ENCODE measurements at places on chromosomes 7 and 10.

GRCh38 chr7:37916673-37917660 is at the start of gene SFRP4:
Gene SFRP4, minus strand, starts transcription at chr7:37916817. Its CDS starts 280 bp downstream, at chr7:37916537.
- no peak for DNase-seq

DNA sequence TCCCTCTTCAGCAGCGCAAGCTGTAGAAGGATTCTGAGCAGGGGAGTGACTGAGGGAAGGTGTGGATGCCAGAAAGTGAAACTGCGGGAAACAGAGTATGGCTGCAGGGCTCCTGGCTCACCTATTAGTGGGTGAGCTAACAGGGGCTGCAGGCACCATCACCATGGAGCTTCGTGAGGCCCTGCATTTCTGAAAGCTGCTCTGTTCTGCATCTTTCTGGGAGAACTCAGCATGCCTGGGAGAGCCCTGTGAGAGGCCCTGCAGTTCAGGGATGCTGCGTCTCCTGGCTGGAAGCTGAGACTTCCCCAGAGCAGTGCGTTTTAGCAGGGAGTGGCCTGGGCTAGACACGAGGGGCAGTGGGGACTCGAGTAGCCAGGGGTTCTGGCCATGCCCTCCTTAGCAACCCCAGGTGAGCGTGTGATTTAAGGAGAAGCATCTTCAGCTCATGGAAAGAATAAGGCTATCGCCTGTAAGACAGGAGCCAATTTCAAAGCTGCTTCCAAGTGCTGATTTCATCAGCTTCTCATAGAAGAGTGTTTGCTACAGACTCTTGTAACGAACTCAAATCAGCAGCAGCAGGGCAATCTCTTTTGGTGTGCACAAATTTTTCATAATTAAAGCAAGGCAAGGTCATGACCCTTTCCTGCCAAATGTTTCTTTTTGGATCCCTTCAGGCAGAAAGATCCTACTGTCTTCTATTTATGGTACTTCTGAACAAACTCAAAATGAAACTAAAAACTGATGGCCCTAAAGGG is 293.6 kb upstream of the ZNF32 start:
- DNase-seq: no peak

DNA sequence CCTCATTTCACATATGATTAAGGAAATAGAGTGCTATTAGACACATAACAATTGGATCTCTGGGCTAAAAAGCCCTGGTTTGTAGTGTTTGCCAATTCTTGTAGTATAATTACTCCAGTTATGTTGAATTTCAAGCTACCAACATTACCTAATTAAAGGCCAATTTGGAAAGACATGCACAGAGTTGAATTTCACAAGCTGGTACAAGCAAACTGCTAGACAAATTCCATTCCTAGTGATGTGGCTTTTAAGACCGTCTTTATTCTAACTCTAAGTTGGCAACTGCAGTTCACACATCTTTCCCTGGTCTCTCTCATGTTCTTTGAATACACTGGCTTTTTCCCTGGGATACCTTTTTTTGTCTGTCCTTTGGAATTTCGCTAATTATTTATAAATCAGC is 384.1 kb upstream of the CNTNAP2 start:
- DNase-seq: no peak

GRCh38 chr7:141754939-141755338 is 9.0 kb upstream of the TAS2R3 start:
- no peak for DNase-seq

DNA sequence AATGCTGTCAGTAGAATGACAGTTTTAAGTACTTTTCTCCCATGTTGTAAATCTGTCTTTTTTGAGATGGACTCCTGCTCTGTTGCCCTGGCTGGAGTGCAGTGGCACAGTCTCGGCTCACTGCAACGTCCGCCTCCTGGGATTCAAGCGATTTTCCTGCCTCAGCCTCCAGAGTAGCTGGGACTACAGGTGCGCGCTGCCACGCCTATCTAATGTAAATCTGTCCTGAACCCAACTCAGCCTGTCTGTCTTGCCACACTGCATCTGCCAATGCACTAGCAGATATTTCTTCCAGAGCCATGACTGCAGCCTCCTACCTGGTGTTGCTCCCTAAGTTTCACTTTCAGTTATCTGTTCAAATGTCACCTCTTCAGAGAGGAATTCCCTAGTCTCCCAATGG is 264.1 kb downstream of the PHF14 start:
- DNase-seq: no peak

GRCh38 chr10:110241841-110242240 is 34.4 kb downstream of the MXI1 start:
- no peak for DNase-seq

- DNase-seq: no peak
Measured at GRCh38 chr10:94316560-94316959, 46.2 kb downstream of the NOC3L start.

GRCh38 chr10:129524936-129525335 is 57.9 kb downstream of the MGMT start:
- no peak for DNase-seq

DNA sequence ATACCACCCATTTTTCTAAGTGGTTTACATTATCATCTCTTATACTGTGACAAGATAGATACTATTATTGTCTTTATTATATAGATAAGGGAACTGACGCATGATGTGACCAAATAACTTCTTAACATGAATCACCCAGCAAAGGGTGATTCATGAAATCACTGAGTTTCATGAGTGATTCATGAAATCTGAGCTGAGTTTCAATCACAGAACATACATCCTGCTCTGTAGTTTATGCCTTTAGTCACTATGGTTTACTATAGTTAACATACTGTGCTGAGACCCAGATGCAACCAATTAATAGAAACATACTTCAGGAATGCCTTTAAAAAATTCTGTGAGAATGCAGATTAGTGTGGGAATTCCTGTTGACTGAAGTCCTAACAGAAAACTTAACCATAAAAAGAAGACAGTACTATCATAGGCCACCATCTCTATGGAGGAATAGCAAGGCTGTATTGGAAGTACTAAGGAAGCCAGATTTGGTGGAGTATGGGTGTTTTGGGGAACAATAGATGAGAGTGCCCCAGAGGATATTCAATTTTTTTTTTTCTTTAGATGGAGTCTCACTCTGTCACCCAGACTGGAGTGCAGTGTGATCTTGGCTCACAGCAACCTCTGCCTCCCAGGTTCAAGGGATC is 43.1 kb upstream of the SEMA3A start:
- DNase-seq: no peak

GRCh38 chr7:158824028-158824427 is 5.3 kb downstream of the ESYT2 start:
- peak; percentile 29 for DNase-seq

GRCh38 chr10:78286186-78286585 is 252.5 kb downstream of the RPS24 start:
- no peak for DNase-seq

GRCh38 chr10:61981460-61981859 is 80.0 kb downstream of the ARID5B start:
- DNase-seq: no peak

DNA sequence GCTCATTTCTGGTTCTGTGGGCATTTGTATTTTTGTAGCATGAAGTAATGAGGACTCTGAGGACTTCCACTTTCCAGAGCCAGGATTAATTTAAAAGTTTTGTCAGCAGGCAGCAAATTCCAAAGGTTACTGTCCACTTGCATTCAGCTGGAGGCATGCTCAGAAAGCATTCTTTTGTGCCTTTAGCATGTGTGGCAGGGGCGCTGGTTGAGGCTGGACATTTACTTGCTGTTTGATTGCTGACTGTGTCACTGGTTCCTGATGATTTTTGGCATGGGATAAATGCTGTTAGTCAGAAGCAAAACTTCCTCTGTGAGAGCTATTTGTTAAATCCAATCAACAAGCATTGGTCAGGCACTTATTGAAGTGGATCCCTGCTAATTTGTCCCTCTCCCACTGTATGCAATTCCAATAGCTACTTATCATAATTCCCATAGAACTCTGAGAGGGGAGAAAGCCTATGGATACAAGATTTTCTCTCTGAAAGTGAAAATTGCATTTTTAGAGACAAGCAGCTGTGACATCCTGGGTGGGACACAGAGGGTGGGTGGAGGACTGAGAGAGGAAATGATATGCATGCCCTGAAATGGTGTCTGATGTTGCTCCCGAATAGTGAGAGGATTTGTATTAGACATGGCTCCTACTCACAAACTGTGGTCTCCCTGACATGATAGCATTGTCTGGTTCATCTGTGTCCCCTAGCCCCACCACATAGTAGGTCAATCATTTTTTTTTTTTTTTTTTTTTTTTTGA is 161.2 kb upstream of the WDR11 start:
- no peak for DNase-seq

DNA sequence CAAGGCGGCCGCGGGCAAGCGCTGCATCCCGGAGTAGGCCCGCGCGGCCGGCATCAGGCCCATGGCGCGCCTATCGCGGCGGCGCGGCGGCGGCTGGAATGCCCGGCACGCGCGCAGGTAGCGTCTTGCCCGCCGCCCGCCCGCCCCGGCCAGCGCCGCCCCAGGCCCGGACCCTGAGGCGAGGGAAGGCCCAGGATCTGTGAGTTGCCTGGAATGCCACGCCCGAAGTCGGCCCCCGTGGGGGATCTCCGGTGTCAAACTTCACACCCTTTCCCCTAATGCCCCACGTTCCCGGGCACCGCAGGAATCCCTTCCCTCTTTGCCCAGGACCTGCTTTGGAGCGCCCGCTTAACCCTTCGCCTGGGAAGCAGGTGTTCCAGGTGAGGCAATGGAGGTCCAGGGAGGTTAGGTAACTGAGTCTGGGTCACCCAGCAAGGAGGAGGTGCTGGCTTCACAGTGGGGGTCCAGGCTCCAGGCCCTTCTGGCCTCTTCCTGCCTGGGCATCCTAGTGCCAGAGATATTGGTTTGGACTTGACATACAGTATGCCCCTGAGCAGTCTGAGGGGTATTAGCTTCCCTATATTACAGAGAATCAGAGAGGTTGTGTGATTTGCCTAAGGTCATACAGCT is 138.1 kb downstream of the ARHGAP22 start:
- DNase-seq: no peak

DNA sequence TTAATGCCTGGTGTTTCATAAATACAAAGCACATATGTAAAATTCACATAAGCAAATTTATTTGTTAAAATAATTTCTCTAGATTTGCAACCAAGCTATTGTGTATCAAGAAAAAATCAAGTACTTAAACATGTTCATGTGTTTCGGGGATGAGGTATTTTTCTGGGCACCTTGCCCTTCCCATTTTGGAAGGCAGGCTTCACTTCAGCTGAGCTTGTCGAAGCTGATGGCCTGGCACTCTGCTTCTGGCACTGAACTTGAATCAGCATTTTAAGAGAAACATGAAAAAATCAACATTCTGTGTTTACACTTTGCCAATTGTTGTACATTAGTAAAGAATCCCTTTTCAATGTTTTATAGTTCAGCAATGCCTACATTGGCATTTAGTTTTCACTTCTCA is 179.1 kb upstream of the STEAP4 start:
- DNase-seq: no peak

DNA sequence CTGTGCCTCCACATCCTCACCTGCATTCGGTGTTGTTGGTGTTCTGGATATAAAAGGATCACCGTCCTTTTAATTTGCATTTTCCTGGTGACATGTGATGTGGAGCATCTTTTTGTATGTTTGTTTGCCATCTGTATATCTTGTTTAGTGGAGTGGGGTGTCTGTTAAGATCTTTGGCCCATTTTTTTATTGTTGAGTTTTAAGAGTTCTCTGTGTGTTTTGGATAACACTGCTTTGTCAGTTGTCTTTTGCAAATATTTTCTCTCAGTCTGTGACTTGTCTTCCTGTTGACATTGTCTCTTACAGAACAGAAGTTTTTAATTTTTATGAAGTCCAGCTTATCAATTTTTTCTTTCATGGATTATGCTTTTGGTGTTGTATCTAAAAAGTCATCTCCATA is 38.5 kb downstream of the DYNC2I1 start:
- DNase-seq: no peak

GRCh38 chr7:42426163-42426562 is 189.2 kb upstream of the GLI3 start:
- no peak for DNase-seq

DNA sequence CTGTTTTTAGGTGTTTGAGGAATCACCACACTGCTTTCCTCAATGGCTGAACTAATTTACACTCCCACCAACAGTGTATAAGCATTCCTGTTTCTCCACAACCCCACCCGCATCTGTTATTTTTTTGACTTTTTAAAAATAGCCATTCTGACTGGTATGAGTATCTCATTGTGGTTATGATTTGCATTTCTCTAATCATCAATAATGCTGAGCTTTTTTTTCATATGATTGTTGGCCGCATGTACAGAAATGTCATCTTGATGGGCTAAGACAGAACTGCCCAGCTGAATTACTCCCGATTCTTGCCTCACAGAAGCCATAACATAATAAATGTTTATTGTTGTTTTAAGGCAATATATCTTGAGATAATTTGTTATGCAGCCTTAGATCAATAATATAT is 93.1 kb upstream of the DKK1 start:
- DNase-seq: no peak

DNA sequence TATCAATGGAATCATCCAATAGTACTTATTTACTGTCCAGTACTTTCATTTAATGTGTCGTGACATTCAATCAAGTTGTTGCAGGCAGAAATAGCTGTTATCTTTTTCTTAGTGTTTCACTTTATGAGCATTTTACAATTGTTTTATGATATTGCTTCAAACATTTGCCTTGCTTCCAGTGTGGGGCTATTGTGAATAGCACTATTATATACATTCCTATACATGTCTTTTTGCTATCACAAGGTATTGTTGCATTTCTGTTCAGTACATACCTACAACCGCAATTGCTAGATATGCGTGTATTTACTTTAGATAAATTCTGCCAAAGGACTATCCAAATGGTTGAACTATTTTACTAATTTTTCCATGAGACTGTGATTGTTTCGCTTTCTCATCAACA is 34.9 kb downstream of the CYP2C8 start:
- DNase-seq: no peak

GRCh38 chr7:139328375-139328774 is 12.8 kb upstream of the FMC1 start:
- DNase-seq: no peak

- DNase-seq: no peak
Measured at GRCh38 chr7:151459726-151460473, 20.0 kb upstream of the CRYGN start.

GRCh38 chr10:8544500-8544899 is 490.0 kb downstream of the GATA3 start:
- no peak for DNase-seq

GRCh38 chr10:129057856-129058663 is 409.0 kb upstream of the MGMT start:
- peak; percentile 67 for DNase-seq

DNA sequence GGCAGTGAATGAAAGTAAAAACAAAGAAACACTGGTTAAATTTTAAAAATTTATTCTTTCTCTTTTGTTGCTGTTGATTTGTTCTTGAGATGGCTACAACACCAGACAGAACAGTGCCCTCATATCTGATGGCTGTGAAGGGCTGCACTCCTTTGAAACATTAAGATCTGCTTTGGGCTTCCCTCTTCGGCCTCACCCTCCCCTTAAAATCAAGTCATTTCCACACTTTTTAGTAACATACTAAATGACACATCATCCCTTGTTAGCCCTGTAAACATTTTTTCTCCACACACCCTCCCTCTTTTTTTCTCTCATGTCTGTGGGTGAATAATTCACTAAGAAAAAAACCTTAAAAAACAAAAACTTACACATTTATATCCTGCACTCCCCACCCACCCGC is 16.4 kb downstream of the IRF5 start:
- no peak for DNase-seq

- no peak for DNase-seq
Measured at GRCh38 chr10:10855151-10855581, 162.5 kb upstream of the CELF2 start.

GRCh38 chr10:46523119-46523961 is 33.1 kb downstream of the GPRIN2 start:
- DNase-seq: no peak

- no peak for DNase-seq
Measured at GRCh38 chr10:38007991-38008390, 2.5 kb upstream of the ZNF33A start.

GRCh38 chr10:127398140-127398970 is 150.8 kb upstream of the NPS start:
- no peak for DNase-seq
